ENCODE measurements at places on chromosomes 3 and 15.

GRCh38 chr3:52088445-52089367 lies 32.3 kb upstream of the DUSP7 start:
- DNase-seq: no peak

- DNase-seq: no peak
Observed at GRCh38 chr3:42300013-42300412, 34.0 kb upstream of the CCK start.

- DNase-seq: peak; percentile 73
Observed at GRCh38 chr15:90660195-90660998, 56.7 kb upstream of the BLM start.

DNA sequence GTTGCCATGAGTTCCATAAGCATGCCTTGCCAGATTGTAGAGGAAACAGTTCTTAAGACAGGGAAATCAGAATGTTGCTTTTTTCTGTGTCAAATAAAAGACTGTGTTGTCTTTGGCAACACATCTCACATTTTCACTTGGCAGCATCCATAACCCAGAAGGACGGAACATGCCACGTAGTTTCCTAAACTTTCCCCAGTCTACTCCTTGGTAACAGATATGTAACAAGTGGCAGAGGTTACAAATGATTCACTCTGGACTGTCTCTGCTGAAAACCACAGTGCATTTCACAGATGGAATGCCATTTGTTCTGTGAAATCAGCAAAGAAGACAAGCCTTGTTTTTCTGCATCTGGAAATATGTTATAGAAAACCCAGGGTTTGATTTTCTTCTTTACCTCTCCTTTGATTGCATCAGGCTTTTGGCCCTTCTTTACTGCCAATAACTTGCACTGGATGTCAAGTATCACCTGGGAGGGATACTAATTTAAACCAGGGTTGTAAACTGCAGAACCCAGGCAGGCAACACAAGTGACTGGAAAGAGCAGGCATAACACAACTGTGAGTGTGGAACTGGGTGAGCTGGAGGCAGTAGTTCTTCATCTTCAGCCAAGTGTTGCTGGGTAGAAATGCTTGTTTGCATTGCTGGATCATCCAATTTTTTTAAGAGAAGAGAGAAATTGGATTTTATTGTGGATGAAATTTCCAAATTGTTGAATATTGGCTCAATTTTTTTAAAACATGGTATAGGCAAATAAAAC lies 124.4 kb upstream of the FOXB1 start:
- no peak for DNase-seq

- no peak for DNase-seq
Observed at GRCh38 chr3:39166134-39166710, 12.8 kb upstream of the CSRNP1 start.

GRCh38 chr3:73365756-73366397 lies 258.9 kb downstream of the PDZRN3 start:
- DNase-seq: no peak

- no peak for DNase-seq
Observed at GRCh38 chr3:165181556-165181955, 14.6 kb downstream of the SLITRK3 start.

DNA sequence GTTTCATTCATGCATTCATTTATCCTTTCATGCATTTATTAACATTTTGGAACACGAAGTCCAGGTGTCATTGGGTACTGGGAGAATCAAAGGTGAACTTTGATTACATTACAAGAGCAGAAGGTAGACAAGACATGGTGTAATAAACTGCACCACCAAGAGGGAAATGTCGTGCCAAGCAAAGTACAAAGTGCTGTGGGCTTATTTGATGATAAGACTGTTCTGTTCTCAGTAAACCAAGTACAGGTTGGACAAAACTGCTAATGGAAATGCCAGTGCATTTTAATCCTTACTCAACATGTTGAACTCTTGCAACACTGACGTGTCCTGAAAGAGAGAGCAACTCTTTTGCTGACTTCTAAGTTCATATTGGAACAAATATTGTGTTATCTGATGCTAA lies 69.4 kb downstream of the MME start:
- no peak for DNase-seq

DNA sequence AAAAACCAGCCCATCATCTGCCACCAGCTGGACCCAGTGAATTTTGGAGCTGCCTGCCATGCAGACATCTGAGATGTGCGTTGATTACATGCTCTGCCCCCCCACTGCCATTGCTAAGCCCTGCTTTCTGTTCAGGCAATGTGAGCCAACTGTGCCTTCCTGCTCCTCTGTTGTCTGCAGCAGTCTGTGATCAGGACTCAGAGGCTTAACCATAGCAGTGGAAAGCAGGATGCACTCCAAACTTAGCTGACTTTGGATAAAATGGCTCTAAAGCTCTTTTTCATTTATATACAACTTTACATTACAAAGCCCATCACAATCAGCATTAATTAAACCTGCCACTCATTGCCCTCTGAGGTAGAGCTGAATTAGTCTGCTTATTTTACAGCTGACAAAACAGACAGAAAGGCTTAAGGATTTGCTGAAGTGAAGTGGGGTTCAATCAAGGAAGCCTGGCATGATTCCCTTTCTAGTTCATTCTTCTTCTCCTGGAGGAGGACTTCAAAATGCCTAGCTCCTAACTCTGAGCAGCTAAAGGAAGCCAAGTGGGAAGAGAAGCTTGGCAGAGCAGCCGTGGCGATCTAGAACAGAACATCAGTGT lies 15.7 kb upstream of the RPS27L start:
- no peak for DNase-seq

- no peak for DNase-seq
Observed at GRCh38 chr15:41779662-41780157, 5.4 kb downstream of the MAPKBP1 start.

DNA sequence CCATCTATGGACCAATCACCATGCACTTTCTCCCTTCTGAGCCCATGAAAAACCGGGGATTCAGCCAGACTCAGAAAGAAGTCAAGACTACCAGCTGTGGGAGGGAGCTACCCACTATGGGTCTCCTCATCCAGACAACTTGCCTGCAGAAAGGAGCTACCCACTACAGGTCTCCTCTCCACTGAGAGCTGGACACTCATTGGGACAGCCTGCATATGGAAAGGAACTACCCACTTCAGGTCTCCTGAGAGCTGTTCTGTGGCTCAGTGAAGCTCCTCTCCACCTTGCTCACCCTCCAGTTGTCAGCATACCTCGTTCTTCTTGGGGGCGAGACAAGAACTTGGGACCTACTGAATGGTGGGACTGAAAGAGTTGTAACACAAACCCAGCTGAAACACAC lies 22.3 kb upstream of the ZBED2 start:
- no peak for DNase-seq

DNA sequence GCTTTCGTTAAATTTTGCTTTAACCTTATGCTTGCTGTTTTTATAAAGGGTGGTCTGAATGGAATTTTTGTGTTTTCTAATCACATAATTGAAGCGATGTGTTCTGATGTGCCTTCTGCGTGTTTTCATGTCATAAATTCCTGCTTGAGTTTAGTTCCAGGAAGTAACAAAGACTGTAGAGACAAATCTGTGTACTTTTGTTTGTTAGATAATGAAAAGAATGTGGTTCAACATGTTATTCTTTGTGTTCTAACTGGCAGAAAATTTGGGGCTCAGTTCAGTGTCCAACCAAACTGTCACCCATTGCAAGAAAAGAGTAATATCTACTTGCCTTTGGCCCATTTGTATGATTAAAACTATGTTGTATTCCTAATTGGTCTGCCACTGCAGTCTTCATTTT lies 324.0 kb downstream of the DIPK2A start:
- no peak for DNase-seq

DNA sequence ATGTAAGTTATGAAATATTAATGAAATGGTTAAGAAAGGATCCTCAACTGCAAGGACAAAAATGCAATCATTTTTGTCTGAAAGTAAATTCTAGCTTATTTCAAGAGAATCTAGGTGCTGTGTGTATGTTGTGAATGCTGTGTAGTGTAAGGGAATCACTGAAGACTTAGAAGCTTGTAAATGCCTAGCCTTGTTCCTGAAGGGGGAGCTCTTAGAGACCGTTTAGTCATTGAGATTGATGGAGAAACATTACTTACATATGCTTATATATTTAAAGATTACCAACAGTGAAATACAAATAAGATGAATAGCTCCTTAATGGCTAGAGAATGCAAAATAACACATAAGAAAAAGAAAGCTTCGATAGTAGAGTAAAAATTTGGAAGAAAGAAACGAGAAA lies 67.9 kb downstream of the CNTN4 start:
- no peak for DNase-seq

GRCh38 chr3:42906070-42906847 lies at the start of gene ZNF662:
ZNF662 (plus strand) TSS chr3:42906142; CDS start chr3:42908115, 1,973 bp downstream.
- DNase-seq: peak; percentile 14

- no peak for DNase-seq
Observed at GRCh38 chr3:146159616-146160320, 1.2 kb downstream of the PLOD2 start.

DNA sequence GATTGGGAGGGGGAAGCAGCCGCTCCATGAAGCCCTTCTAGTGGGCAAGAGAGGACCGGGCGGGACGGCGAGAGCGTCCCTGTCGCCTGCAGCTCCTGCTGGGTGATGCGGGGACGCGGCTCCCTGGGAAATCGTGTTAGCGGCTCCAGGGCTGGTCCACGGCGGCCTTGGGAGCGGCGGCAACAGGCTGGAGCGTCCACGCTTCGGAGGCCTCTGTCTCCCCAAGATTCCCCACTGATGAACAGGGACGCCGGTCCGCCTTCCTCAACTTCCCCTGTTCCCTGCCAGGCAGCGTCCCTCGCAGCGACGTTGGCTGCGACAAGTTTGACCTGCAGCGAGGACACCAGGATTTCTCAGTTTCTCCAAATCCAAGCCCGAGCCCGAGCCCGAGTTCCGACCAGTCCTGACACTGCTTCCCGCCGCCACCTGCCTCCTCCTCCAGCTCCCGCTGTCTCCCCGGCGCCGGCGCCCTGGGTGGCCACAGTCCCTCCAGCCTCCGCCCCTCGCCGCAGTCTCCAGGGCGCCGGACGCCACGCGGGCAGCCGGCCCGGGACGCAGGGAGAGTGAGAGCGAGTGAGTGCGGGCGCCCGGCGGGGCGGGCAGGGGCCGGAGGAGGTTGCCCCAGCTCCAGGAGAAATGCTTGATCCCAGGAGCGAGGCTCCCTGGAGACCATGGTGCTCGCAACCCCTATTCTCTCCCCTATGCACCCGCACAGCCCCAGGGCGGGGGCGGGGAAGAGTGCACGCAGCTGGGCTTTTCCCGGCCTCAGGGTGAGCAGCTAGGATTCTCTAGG lies 78.1 kb upstream of the RNF7 start:
- DNase-seq: no peak

DNA sequence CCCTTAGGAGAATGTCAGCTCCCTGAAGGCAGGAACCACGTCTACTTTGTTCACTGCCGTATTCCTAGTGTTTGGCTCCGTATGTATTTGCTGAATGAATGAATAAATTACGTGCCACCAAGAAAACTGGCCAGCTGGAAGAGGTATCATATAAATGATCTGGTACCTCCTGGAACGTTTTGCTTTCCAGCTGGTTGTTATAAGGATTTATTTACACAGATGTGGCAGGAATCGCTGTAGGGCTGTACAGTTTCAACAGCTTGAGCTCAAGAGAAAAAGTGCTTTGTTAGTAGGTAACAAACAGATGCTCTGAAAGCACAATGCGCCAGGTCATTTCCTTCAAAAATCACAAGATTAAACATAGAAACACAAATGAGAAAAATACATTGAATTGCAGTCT lies 108.8 kb upstream of the ATP2B2 start:
- DNase-seq: no peak

GRCh38 chr3:122021811-122022401 lies at the start of gene ILDR1:
ILDR1 (minus strand) TSS chr3:122022247; CDS start chr3:122022077, 170 bp downstream.
- no peak for DNase-seq

- DNase-seq: no peak
Observed at GRCh38 chr3:164929642-164930041, 148.7 kb downstream of the SI start.

- no peak for DNase-seq
Observed at GRCh38 chr3:55119268-55119667, 191.4 kb upstream of the LRTM1 start.

- DNase-seq: no peak
Observed at GRCh38 chr3:29914861-29915524, 634.1 kb downstream of the RBMS3 start.

GRCh38 chr3:153180860-153181372 lies 18.9 kb downstream of the RAP2B start:
- no peak for DNase-seq

- no peak for DNase-seq
Observed at GRCh38 chr3:58352626-58353025, 19.9 kb downstream of the PXK start.

- no peak for DNase-seq
Observed at GRCh38 chr3:159824333-159824732, 164.3 kb upstream of the IL12A start.

DNA sequence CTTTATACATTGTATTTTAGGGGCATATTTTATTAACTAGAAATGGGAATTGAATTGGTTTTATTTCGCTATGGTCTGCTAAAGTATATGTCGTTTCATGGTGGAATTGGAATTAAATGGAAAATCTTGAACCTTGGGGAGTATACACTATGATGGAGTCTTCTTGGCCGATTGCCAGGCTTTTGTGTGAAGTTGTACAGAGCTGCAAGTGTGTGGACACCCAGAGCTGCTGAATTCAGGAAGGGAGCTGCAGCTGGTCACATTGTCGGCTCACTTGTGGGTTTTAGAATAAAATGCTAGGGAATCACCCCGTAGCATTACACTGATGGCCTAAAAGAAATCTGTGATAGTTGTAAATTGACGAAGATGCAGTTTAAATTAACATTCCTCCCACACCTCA lies 35.1 kb downstream of the USP3 start:
- DNase-seq: no peak

DNA sequence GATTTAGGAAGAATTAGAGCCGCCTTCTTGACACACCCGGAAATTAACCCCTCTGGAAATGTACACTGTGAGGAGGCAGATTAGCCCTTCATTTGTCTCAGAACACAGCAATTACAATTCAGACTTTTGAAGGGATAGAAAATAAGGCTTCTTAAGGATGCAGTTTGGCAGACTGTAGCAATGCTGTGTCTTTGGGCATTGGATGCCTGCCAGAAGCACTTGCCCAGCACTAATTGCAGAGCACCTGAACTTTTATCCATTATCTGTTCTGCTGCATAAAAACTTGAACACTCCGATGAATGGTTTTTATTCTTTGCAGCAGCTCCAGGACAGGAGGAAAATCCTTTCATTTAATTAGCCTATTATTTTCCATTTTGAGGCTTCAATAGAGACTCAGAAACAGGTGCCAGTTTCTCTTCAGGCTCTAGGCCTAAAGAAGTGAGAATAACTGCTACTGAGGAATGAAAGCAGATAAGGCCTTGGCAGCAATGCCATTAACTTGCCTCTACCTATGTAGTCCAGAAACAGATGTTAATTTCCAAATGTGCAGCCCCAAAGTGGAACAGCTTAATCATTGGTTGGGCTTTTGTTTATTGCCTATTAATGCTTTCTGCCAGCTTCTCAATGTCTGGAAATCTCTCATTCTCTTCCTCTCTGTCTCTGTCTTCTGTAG lies 418.5 kb downstream of the NSUN3 start:
- DNase-seq: no peak

Data from activated T-cell treated with anti-CD3 and anti-CD28 coated beads for 24 hours (primary cell).